ENCODE measurements at places on chromosomes 5 and 9. TPM values are rescaled to one million over a fixed set of nuclear protein-coding genes. Genes with fewer than 3 reads are reported as not detected.

The GFPT2 gene
- total RNA-seq = 2.3 TPM

The FOXD4L3 gene
- total RNA-seq = not detected

DNA sequence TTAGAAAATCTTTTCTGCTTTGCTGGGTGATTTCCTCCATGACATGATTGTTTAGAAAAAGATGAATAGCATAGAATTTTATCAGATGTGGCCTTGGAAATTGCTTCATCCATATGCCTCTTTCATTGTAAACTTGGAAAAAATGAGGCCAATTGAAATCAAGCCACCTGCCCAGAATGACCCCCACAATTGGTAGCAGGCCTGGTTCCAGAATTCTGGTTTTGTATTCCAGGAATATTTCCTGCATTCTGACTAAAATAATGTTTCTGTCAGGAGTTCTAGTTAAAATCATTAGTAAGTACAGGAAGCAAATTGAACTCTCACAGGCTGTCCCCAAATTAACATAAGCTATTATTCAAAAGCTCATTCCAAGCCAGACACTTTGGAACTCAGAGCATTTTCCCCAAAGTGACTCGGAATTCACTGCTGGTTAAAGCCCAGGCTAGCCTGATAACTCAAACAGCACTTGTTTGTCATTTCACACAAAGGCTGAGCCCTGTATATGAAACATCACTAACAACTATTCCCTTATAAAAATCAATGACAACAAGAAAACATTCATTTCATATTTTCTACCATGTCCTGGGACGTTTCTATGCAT lies 75.1 kb upstream of the ADCY2 start:
- no peak for DNase-seq

- no peak for DNase-seq
These were observed 49.6 kb upstream of the OSMR start for GRCh38 chr5:38795986-38796741.

DNA sequence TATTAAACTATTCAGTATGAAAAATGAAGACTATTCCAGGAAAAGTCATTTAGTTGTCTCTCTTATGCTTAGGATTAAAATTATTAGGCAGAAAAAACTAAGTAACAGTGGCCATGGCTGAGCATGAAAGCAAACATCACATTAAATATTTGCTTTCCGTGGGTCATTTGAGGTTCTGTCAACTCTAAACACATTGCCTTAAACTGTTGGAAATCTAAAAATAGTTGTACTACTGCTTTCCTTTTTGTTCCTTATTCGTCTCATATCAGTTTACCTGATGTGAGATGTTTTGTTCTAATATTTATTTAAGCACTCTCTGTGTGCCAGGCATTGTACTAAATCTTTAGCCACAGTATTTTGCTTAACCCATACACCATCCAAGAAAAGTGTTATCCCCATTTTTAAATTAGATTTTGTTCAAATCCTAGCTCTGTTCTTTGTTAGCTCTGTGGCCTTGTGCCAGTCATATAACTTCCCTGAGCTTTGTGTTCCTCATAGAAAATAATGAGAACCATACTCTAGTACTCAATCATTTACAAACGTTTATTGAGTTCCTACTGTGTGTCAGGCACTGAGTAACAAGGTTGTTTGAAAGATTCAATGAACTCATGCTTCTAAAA lies 18.7 kb upstream of the ZNF608 start:
- DNase-seq = no peak

DNA sequence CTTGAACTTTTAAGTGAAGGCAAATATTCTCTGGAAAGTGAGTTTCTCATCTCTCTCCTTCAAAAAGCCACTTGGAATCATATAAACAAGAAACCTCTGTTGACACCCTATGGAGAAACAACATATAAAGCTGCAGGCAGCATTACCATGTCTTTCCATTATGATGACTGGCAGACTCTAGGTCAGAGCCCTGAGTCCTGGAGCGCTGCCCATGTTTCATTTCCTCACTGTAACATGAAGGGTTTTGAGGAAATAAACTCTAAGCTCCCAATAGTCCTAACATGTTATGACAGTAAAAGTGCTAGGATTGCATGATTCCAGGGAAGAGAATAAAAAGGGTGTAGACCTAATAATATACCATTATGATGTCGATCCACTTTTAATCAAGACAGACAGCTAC lies 220.6 kb downstream of the CTNND2 start:
- DNase-seq = no peak

DNA sequence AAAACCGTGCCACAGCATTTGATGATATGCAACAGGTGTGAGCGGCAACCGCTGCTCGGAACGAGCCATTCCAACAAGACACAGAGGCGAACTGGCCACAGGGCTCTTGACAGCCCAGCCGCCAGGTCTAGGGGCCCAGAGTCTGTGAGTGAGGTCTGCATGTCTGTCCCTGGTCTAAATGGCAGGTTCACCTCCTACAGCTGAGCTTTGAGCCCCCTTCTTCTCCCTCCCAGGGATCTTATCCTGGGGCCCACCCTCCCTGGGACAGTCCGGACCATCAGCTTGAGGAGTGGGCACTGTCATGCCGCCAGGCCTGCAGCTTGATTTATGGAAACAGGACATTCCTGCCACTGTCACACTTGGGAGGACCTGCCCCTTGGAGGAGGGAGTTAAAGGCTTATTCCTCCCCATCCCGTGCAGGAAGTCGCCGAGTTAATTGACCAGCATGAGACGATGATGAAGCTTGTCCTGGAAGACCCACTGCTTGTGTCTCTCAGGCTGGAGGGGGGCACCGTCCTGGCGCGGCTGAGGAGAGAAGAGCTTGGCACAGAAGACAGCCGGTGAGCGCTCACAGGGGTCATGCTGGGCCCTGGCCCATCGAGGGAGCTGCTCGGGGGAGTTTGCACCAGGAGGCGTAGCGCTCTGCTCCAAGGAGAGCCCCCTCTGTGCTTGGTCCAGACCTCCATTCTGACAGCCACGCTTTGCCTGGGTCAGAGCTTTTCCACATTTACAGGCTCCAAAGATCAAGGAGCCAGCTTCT lies 35.5 kb upstream of the LRRC14B start:
- no peak for DNase-seq

GRCh38 chr9:129761901-129762369 lies 9.1 kb upstream of the PTGES start:
- DNase-seq = no peak

DNA sequence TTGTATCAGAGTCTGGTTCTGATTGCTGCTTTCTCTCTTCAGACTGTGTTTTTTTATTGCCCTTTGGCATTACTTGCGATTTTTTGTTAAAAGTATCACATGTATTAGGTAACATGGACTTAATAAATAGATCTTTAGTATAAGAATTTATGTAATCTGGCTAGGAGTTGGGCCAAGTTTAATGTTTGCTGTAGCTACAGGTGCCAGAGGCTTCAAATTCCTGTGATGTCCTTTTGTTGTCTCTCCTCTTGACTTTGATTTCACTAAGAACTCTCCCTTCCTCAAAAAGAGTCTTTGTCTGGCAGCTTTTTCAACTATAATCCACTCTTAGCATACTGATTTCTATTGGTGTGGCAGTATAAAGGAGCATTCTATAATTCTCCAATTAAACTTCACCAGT lies 313.1 kb downstream of the DTWD2 start:
- DNase-seq = no peak

DNA sequence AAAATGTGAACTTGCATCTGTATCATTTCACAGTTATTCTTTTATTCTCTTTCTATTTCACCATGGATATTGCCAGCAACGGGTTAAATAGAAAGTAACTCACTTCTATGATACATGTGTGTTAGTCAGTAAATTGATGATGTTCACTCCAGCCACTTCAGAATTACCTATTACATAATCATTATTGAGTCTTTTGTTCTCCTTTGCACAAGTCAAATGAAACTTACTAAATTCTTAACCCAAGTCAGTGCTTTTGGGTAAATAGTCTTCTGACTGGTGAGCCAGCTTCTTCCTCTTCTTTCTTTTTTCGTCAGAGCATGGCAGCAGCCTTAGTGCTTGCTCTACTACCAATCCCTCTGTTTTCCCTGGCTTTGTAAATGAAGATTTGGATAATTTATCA lies 344.3 kb downstream of the RAB3C start:
- DNase-seq = no peak

DNA sequence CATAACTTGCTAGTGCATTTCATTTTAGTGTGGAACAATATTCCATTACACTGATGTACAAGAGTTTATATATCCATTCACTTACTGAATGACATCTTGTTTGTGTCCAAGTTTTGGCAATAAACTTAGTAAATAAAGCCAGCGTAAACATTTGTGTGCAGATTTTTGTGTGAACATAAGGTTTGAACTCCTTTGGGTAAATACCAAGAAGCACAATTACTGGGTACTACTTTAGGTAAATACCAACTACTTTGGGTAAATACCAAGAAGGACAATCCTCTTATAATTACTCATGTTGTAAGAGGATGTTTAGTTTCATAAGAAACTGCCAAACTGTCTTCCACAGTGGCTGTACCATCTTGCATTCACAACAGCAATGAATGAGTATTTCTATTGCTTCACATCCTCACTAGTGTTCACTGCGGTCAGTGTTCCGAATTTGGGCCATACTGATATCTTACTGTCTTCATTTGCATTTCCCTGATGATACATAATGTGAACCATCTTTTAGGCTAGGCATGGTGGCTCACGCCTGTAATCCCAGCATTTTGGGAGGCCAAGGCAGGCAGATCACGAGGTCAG lies 2.3 kb upstream of the SYK start:
- no peak for DNase-seq

The SCAMP1 gene
- 48.3 TPM for total RNA-seq

DNA sequence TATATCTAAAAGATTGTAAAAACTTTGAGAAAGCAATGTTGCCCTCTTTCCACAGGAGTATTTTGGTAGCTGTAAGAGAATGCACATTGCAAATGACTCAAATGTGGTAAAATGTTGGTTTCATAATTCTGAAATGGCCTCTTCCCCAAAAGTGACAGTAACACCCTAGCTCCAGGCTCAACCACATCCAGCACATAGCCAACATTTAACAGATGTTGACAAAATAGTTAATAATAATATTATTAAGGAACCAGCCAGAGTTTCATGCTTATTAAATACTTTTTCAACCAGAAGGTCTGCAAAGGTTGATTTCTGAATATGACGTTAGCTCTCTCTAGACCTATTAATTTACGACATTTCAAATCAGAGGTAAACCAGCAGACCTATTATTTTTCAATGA lies 1.3 kb downstream of the ANXA1 start:
- DNase-seq = no peak

The PCDH1 gene
- 2.7 TPM for total RNA-seq

- DNase-seq = no peak
These were observed 287.8 kb downstream of the FANCC start for GRCh38 chr9:95029720-95030119.

- no peak for DNase-seq
These were observed 69.4 kb downstream of the C9orf50 start for GRCh38 chr9:129551393-129551973.

The FOXD4L5 gene
- not detected for total RNA-seq

GRCh38 chr9:79883073-79883645 lies 311.4 kb downstream of the TLE4 start:
- no peak for DNase-seq

DNA sequence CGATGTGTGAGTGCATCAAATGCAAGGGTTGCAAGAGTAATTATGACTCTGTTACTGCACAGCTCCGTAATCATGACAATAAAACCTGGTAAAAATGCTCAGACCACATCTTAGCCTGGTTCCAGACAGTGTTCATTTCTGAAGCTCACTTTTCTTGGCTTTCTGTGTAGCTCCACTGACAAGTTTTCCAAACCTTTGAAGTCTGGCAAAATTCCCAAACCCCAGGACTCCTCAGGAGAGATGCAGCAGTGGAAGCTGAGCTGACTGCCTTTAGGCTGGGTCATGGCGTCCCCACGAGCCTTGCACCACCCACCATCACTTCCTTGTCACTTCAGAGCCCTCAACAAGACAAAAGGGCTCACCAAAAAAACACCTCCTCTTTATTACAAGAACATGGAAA lies 131.6 kb upstream of the TAS2R1 start:
- no peak for DNase-seq
